ENCODE measurements at places on chromosomes 13 and 19. TPM values are rescaled to one million over a fixed set of nuclear protein-coding genes. Genes with fewer than 3 reads are reported as not detected.

Gene LILRB5
- 12.3 TPM for total RNA-seq

GRCh38 chr13:72246396-72246795 lies 379.4 kb upstream of the DACH1 start:
- H3K27me3 ChIP-seq: no peaks in the 10 kb centered on the region
- no peaks in the 10 kb centered on the region for H3K36me3 ChIP-seq
- DNase-seq: no peak
- no peak overlapping the region for H3K4me3 ChIP-seq
- H3K4me1 ChIP-seq: no peaks in the 10 kb centered on the region

GRCh38 chr13:73287831-73288230 lies 229.0 kb downstream of the KLF5 start:
- H3K27ac ChIP-seq: no peak overlapping the region
- no peaks in the 10 kb centered on the region for H3K4me1 ChIP-seq
- H3K36me3 ChIP-seq: no peaks in the 10 kb centered on the region
- H3K4me3 ChIP-seq: no peak overlapping the region

GRCh38 chr13:53167561-53167960 lies 138.9 kb downstream of the OLFM4 start:
- H3K27me3 ChIP-seq: no peaks in the 10 kb centered on the region
- no peak for DNase-seq
- no peaks in the 10 kb centered on the region for H3K36me3 ChIP-seq

DNA sequence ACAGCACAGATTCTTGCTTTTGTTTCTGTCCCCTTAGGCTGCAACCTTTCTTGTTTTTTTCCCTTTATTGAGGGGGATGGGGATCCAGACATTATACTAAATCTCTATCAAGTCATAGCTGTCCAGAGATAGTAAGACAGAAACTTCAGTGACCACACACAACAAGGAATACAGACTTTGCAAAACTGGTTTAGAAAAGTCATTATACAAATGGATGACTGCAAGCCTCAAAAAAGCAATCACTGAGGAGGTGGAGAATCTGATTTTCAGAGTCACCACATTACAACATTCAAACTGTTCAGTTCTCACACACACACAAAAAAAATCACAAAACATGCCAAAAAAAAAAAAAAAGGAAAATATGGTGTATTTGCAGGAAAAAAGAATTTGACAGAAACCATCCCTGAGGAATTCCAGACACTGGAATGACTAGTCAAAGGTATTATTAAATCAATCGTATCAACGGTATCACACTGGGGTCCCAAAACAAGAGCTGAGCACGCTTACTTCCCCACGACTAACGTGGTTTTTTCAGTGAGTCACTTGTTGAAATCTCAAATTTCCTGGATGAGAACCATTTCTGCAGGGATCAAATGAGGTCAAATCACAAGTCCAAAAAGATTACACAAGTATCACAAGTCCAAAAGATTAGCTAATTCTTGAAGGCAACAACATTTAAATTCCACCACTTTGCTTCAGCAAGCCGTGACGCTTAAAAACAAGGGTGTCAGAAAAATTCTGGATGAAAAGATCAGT lies 41.2 kb downstream of the USP12 start:
- no peak overlapping the region for H3K27ac ChIP-seq
- peaks cover 37% of the 10 kb centered on the region for H3K4me1 ChIP-seq
- DNase-seq: no peak
- no peaks in the 10 kb centered on the region for H3K27me3 ChIP-seq

GRCh38 chr19:18861235-18861634 lies 29.5 kb downstream of the UPF1 start:
- H3K4me3 ChIP-seq: no peak overlapping the region
- H3K36me3 ChIP-seq: peaks cover 96% of the 10 kb centered on the region
- H3K27me3 ChIP-seq: no peaks in the 10 kb centered on the region
- no peaks in the 10 kb centered on the region for H3K4me1 ChIP-seq
- DNase-seq: no peak

Gene KLK8
- 16.2 TPM for total RNA-seq

Gene PGLYRP2
- not detected for total RNA-seq

GRCh38 chr19:35776102-35776788 lies 881 bp downstream of the ARHGAP33 start:
- H3K27me3 ChIP-seq: no peaks in the 10 kb centered on the region
- H3K4me1 ChIP-seq: peaks cover 20% of the 10 kb centered on the region
- no peak for DNase-seq
- H3K36me3 ChIP-seq: peaks cover 17% of the 10 kb centered on the region

Gene SBK2
- total RNA-seq: not detected

Gene LSR
- 32.9 TPM for total RNA-seq

Gene C19orf85
- not detected for total RNA-seq

Gene PLPPR3
- not detected for total RNA-seq

- H3K4me1 ChIP-seq: no peaks in the 10 kb centered on the region
- no peak for DNase-seq
- H3K27ac ChIP-seq: no peak overlapping the region
- no peaks in the 10 kb centered on the region for H3K27me3 ChIP-seq
- H3K4me3 ChIP-seq: no peak overlapping the region
- H3K36me3 ChIP-seq: no peaks in the 10 kb centered on the region
Measured at GRCh38 chr19:2791876-2792275, 6.6 kb downstream of the THOP1 start.

GRCh38 chr19:10761443-10762250 lies 43.8 kb downstream of the DNM2 start:
- peaks cover 62% of the 10 kb centered on the region for H3K4me1 ChIP-seq
- no peak overlapping the region for H3K4me3 ChIP-seq
- H3K27ac ChIP-seq: peak overlapping the region; percentile 25
- peaks cover 12% of the 10 kb centered on the region for H3K36me3 ChIP-seq
- H3K27me3 ChIP-seq: no peaks in the 10 kb centered on the region
- DNase-seq: no peak

Gene DIRAS1
- total RNA-seq: 2.0 TPM

Gene ZNF729
- total RNA-seq: not detected

DNA sequence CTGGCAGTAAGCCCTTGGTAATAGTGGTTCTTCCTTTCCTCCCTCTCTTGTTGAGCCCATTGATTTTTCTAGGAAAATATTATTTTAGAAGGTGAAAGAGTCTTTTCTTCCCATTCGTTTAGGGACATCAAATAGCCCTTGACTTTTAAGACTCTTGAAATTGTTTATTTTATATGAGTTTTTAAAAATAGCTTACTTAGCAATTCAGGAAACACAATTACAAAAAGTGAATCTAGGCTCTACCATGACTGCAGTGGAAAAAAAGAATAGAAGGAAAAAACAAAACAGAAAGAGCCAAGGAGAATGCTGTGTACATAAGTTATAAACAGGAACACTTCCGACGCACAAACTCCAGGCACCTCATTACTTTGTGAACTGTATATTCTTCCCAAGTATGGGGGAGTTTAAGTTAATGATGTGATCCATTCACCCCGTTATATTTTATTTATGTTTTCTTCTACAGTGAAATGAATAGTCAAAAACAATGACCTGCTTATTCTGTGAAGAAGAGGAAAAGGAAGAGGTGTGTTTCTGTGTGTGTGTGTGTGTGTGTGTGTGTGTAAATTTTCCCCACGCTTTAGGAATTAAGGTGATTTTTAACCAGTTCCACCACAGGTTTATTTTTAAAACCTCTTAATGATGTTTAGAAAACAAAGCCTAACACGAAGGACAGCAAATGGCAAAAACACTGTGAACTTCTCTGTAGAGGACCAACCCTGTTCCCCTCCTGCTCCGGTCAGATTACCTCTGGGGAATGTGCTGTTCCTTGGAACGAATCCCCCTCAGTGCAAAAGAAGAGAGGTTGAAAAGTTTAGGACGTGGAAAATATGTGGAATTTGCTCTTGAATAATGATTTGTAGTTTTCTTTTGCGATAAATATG lies 266.3 kb downstream of the KLF5 start:
- no peak overlapping the region for H3K27ac ChIP-seq
- H3K4me1 ChIP-seq: no peaks in the 10 kb centered on the region
- no peak for DNase-seq
- no peaks in the 10 kb centered on the region for H3K36me3 ChIP-seq

Gene TNFRSF19
- total RNA-seq: 10.3 TPM

DNA sequence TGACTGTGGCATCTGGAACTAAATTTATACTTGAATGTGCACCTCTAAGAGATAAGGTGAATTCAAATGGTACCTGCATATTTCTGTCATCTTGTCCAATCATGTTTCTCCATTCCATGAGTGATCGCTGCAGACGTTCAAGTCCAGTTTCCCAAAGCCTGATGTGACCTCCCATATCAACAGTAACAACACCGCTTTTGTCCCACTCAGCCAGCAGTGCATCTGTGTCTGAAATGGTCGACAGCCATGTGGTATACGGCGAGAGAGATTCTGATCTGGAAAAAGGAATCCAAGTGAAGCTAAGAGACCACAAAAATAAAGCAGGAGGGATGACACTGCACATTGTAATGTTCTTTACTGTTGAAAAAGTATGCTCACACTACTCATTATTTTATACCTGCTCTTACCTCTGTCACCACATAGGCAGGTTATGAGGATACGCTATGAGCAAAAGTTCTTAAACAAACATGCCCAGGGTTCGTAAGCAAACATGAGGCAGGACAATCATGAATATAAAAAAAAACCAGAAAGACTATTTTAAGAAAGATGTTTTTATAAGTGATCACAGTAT lies 213.6 kb downstream of the RGCC start:
- H3K4me1 ChIP-seq: no peaks in the 10 kb centered on the region
- no peaks in the 10 kb centered on the region for H3K36me3 ChIP-seq
- no peak overlapping the region for H3K27ac ChIP-seq
- no peak for DNase-seq
